Gastrocnemius medialis (tissue), 4 donors: ENCODE measurements at places on chromosomes 16 and 17. TPM values are rescaled to one million over a fixed set of nuclear protein-coding genes. Genes with fewer than 3 reads are reported as not detected.

ASGR1 gene
- total RNA-seq, result not detected

HSD17B2 gene
- total RNA-seq, result not detected

STX8 gene
- 67.7 TPM for total RNA-seq

ELMO3 gene
- 0.17 TPM for total RNA-seq

PRR15L gene
- 0.87 TPM for total RNA-seq

CHST4 gene
- not detected for total RNA-seq
